WTC11 (cell line): ENCODE measurements at places on chromosomes 6 and 20. TPM values are rescaled to one million over a fixed set of nuclear protein-coding genes. Genes with fewer than 3 reads are reported as not detected.
A peak's percentile ranks its signal among the peaks of the same experiment; 100 is the strongest.

DNA sequence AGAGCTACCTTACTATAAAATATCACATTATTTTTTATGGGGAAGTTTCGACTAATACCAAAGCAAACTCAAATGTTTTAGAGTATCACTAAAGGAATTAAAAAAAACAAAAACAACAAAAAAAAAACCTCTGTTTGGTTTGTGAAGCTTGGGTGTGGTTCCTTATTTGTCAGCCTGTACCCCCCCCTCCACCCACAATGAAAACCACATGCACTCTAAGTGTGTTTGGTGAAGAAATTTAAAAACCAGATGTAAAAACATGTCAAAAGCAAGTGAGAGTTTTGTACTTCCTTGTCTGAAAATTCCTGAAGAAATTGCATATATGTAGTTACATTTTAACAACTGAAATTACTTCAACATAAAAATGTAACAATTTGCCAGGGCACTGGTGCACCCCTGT, 3.1 kb downstream of the STK38 start:
- DNase-seq, result no peak

GRCh38 chr6:24836109-24836508, 37.4 kb upstream of the ARMH2 start:
- DNase-seq, result no peak

GRCh38 chr6:143026696-143027449, 33.8 kb upstream of the AIG1 start:
- DNase-seq, result peak; percentile 62

GRCh38 chr6:7677229-7677628, 48.7 kb upstream of the BMP6 start:
- no peak for DNase-seq

DNA sequence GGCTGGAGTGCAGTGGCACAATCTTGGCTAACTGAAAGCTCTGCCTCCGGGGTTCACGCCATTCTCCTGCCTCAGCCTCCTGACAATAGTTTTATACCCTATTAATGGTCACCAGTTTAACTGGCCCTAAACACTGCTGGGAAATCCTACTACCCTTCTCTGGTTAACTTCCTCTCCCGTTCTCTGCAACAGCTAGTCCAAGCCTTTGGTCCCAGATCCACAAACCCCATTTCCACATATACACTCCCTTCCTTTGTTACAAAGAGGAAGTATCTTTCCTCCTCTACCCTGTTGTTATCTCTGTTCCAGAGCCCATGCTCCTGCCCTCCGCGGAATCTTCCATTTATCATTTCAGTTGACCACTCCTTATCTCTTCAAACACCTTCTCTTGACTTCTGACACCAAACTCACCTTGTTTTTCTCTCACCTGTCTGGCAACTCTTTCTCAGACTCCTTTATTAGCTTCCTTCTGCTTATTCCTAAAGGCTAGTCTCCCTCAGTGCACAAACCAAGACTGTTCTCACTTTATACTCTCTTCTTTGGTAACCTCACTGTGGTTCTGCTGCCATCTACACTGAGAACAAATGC, 25.0 kb upstream of the TBC1D22B start:
- no peak for DNase-seq

DNA sequence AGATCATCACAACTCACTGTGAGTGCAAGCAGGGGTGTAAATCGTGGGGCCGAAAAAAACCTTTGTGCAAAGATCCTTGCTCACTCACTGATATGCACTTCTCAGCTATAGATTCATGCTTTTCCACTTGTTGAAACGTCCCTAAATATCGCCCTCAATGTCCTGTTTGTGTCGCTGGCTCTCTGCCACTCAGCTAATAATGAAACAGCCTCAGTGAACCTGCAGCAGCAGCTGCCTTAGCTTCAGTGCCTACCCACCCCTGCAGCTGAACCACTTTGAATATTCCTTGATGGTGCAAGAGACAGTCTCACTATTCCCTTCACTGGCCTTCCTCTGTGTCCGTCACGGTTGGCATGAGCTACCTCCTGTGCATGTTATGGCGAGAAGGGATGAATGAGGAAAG, 128.9 kb upstream of the NAA20 start:
- no peak for DNase-seq

SLC22A1 gene
- 0.41 to 1.2 TPM (median 0.78 TPM) in 3 replicates for total RNA-seq

PGBD1 gene
- total RNA-seq, result 6.8 to 7.5 TPM (median 6.9 TPM) in 3 replicates

SNX14 gene
- 34.3 to 42.6 TPM (median 36.4 TPM) in 3 replicates for total RNA-seq

DEFB126 gene
- 0.89 TPM in 1 of 3 replicates, not detected in the others for total RNA-seq

TJAP1 gene
- 40.2 to 40.8 TPM (median 40.4 TPM) in 3 replicates for total RNA-seq
